ENCODE measurements at places on chromosomes 7 and 10.

GRCh38 chr10:85145966-85146365, 817.6 kb downstream of the CCSER2 start:
- no peak for DNase-seq

GRCh38 chr7:16647435-16647960, 1.5 kb downstream of the BZW2 start:
- no peak for DNase-seq

DNA sequence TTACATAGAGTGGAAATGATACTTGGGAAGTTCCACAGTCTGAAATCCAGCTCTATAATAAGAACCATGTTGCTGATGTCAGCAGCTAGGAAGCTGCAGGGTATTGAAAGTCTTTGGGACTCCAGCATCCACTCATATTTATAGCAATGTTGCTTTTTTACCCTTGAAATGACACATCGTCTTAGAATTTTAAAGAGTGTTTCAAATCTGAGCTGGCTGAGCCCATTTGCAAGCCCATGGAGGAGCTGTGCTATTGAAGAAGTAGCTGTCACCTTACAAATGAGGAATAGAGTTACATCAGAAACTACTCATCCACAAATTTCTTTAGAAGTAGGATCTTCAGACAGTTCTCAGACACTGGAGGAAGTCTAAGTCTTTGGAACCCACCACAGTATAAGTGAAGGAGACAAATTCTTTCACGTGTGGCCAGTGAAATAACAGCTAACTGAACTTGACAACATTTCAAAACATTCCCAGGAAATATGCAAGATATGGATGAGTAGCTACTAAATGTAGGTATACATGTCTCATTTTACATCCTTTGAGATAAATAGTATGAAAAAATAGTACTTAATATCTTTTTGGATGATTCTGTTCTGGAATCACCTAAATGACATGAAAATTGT, 203.6 kb downstream of the ZNF365 start:
- no peak for DNase-seq

- DNase-seq = peak; percentile 76
Measured at GRCh38 chr7:19519443-19520021, 189.3 kb downstream of the POLR1F start.

DNA sequence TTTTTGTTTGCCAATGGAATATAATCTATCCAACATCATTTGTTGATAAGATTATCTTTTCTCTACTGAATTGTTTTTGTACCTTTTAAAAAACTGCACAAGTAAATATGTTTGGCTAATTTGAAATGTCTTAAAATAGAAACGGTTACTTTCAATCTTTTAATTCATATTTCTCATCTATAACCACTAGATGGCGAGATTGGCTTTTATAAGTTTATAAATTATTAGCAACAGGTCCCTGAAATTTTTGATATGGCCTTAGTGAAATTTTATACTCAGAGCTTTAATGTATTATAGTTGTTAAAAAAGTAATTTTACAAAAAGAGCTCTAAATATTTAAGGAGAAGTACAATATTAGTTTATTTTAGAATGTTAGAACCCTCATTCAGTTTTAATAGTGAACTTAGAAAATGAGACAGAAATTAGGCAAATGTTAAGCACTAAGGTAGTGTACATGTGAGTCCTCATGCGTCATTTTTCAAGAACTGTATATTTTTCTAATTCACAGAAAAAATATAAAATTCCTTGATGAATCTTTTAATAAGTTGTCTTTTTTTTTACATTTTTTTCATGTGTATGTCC, 592.5 kb downstream of the ARL4A start:
- peak; percentile 75 for DNase-seq

DNA sequence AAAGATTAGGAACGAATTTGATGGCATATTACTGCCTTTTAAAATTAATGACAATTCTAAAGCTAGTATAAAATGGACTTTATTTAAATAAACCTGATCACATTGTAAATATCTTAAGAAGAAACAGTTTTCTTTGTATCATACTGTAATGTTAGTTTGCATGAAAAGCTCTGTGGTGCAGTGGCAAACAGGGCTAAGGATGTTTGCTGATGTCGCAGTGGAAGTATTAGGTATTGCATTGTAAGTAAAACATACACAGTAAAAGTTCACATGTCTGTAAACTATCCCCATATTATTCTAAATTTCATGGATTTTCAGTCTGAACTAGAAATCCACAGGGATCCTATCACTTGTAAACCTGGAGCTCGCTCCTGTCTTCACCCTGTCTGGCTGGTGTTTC, 252.6 kb upstream of the ZNF32 start:
- no peak for DNase-seq

- DNase-seq = no peak
Measured at GRCh38 chr7:42456756-42457276, 219.8 kb upstream of the GLI3 start.

- DNase-seq = peak; percentile 28
Measured at GRCh38 chr7:90999989-91000979, 263.9 kb upstream of the FZD1 start.

GRCh38 chr7:90194911-90195809, 16.4 kb upstream of the STEAP2 start:
- no peak for DNase-seq

- DNase-seq = no peak
Measured at GRCh38 chr10:131979336-131979735, 2.4 kb downstream of the BNIP3 start.

DNA sequence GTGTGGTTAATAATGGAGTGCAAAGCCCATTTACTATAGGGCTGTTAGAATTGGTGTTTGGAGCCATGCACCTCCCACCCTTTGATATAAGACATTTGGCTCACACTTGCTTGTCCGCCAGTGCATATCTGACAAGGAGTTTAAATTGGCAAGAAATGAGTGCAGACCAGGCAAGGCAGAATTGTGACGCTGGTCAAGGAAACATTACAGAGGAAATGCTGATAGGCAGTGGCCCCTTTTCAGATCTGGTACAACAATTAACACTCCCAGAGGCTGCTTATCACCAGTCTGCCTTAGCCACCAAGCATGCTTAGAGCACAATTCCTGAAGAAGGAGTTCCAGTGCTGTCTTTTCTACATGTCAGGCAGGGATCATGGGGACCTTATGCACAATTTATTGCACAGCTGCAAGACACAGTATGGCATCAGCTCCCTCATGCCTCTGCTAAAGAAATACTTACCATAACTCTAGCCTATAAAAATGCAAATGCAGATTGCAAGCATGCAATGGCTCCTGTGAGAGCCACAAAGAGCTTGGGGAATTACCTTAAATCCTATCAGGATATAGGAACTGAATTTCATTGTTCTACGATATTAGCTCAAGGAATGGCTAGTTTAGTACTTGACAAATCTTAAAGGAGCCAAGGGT, 35.2 kb downstream of the OR13A1 start:
- no peak for DNase-seq

GRCh38 chr7:3063016-3063753, 19.5 kb upstream of the CARD11 start:
- DNase-seq = no peak

DNA sequence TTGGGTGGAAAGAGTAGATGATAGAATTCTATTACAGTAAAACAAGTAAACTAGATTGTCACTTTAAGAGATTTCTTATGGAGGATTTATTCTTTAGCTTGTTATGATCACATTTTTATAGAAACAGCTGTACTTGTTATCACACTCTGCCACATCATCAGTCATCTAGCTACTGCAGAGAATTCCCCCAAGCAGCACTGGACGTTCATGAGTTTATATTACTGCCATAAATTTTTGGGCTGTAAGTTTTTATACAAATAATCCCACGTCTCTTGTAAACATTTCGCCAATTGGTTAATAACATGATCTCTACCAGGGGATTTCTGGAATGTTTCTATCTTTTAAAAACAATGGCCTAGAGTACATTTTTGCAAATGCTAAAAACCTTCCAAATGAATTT, 238.8 kb downstream of the POLR1F start:
- DNase-seq = no peak

GRCh38 chr7:76300166-76300731, 2.2 kb upstream of the HSPB1 start:
- DNase-seq = peak; percentile 94

DNA sequence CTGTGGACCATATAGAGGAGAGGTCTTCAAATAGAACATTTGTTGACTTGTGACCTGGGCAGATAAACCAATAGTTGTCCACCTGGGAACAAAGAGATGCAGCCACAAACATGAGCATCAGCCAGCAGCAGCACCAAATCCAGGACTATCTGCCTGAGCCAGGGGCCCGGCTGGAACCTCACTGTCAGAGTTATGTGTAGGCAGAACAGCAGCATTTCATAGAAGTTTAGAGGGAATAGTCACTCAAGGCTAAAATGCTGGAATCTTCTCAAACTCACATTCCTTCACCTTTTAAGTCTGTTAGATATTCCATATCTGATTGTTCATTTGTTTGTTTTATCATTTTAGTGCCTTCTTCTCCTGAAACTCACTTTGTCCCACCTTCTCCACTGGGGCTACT, 72.2 kb upstream of the IL6 start:
- no peak for DNase-seq
